ENCODE measurements at places on chromosomes 12 and 14.

GRCh38 chr14:104151566-104152245, 13.3 kb downstream of the KIF26A start:
- DNase-seq = no peak

- no peak for DNase-seq
These were observed 759.5 kb upstream of the TBX3 start for GRCh38 chr12:115443351-115443938.

GRCh38 chr12:24701343-24701742, 247.6 kb downstream of the BCAT1 start:
- DNase-seq = no peak

- no peak for DNase-seq
These were observed 271.0 kb downstream of the ERC1 start for GRCh38 chr12:1262011-1262410.

- DNase-seq = no peak
These were observed 280.2 kb downstream of the TMEM121 start for GRCh38 chr14:105806568-105806967.

DNA sequence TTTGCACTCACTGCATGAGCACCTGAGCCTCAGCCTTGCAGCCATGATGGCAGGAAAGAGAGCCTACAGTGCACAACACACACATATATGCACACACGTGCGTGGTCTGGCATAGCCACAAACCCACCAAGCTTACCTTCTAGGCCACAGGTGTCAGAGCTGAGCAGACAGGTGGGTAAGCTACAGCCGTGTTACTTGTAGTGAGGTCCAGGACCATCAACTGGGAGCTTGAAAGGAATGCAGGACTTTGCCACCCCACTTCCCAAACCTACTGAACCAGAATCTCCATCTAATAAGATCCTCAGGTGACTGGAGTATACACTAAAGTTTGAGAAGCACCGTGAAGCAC, 2.7 kb downstream of the ASIC1 start:
- no peak for DNase-seq

DNA sequence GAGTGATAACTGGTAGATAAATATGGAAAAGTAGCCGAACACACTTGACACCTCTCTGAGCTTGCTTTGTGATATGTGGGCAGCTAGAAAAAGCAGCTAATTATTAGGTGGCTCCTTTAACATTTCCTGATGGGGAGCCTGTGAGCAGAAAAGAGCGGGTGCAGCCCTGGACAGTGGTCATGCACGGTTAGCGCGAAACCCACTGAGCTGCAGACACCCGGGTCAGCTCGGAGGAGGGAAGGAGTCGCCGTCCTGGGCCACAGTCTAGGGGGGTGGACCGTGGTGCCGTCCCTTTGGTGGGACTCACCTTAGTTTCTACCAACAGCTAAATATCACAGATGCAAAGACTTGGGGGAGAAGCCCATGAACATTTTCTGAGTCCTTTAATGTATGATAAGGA, 6.6 kb downstream of the COA8 start:
- DNase-seq = no peak

DNA sequence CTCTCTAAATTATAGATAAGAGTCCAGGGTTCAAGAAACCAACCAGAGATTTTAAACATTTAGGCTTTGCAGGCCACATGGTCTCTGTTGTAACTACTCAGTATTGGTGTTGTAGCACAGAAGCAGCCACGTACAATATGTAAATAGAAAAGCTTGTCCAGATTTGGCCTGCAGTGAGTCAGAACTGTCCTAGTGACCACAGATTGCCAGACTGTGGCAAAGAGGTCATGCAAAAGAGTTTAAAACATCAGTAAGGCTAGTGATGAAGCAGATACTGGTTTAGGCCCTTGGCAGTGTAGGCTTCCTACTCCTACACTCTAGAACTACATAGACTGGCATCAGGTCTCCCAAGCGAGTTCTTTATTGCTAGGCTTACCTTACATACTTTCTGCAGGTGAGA, 117.6 kb upstream of the GARIN6 start:
- no peak for DNase-seq
